ENCODE measurements at places on chromosomes 2 and 18. TPM values are rescaled to one million over a fixed set of nuclear protein-coding genes. Genes with fewer than 3 reads are reported as not detected.

GKN1 gene
- not detected for total RNA-seq

NDUFV2 gene
- total RNA-seq = 213 TPM

LTBP1 gene
- total RNA-seq = 72.4 TPM

ANKRD62 gene
- total RNA-seq = 7.3 TPM

- no peak for DNase-seq
Measured at GRCh38 chr18:34709104-34709503, 994 bp upstream of the DTNA start.

GRCh38 chr2:12046641-12047040, 300.2 kb downstream of the LPIN1 start:
- DNase-seq = no peak

- no peak for DNase-seq
Measured at GRCh38 chr2:84442888-84443287, 16.2 kb downstream of the SUCLG1 start.

DNA sequence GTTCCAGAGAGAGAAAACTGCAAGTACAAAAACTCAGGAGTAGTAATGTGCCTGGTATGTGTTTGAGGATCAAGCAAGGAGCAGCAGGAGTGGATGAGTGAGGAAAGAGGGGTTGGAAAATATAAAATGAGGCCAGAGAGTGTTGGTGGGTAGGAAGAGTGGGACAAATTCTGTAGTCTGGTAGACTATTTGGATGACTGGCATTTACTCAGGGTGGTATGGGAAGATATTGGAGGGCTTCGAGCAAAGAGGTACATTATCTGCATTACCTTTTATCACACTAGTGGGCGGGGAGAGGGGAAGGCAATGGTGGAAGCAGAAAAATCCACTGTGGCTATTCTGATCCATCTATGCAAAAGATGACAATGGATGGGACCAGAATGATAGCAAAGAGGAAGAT, 381.7 kb upstream of the VWC2L start:
- DNase-seq = no peak

DNA sequence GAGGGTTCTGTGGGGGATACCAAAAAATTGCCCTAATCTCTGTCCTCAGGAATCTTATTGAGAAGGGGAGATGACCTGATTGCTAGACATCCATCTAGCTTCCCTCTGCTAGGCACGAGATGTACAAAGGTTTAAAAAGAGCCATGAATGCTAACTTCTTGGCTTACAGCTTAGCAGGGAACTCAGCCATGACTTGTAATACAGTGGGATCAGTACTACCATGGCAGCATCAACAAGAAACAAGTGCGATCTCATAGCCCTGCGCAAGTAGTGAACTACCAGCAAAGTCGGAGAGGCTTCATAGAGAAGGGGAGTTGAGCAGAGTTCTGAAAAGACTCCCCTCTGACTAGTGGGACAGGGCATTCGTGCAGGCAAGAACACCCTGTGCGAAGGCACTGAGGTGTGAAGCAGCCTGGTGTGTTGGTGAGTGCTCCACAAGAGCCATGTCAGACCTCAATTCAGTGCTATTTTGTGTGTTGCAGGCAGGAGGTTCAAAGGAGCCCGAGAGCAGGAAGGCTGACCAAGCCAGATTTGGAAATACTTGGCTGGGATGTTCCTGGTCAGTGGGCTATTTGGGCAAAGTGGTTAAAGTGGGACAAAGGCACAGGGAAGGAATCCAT, 130.0 kb downstream of the FMNL2 start:
- DNase-seq = no peak

Measured in OCI-LY7 (cell line).